ENCODE measurements at places on chromosomes 7 and 10. TPM values are rescaled to one million over a fixed set of nuclear protein-coding genes. Genes with fewer than 3 reads are reported as not detected.

DNA sequence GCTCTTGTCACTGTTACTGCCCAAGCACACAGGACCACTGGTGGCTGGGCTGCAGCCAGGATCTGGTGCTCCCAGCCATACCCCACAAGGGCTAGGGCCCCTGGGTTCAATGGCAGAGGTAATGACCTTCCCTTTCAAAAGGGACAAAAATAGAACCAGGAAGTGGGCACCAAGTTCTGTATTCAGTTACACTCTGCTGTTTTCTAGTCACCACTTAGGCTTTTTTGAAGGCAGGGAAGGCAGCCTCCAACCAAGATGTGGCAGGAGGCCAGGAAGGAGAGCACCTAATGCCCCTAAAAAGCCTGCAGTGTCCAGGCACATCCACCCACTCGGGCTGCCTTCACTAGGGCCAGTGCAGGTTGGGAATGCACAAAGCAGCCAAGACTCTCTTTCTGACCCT, 47.8 kb downstream of the NOD1 start:
- DNase-seq: no peak

KCP gene
- total RNA-seq: 0.21 TPM

DNA sequence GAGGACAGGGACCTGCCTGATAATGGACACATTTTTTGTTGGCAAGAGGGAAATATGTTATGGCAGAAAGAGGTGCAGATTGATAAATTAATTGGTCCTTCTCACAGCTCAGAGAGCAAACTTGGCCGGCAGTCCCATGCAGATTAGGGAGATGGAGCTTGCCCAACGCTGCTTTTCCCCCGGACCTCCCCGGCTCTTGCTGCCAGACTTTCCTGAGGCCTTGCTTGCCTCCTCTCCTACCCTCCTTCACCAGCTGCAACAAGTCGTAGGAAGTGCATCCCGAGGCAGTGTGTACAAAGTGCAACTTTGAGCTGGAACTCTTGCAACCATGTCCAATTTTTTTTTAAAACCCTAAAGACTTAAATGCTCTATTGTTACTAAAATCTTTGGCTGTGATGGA, 215.5 kb downstream of the LRMDA start:
- DNase-seq: no peak

DNA sequence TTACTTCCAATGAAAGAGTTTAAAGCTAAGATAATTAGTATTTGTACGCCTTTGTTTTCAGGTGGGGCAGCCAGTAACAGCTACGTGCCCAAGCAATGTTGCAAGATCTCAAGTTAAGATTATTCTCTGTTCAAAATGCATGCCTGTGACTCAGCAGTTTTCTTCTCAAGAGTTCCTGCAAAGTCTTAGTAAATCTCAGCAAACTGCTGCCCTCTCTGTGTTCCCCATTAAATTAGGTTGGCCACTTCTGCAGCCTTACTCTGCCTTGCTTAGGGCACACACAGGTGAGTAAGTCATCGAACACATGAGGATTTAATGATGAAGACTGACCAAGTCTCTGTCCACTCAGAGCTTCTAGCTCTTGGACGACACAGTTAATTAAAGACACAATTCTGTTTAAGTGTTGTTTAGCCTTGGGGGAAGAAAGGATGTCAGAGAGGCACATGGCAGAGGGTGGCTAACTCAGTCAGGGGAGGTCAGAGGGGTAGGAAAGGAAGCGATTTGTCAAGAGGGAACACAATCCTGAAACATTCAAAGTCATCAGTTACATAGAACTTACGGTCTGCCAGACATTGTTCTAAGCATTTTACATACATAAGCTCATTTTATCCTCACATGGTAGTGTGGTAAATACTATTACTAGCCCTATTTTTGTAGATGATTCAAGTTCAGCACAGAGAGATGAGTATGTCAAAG, 20.2 kb upstream of the SLC35G1 start:
- no peak for DNase-seq

- DNase-seq: no peak
Observed at GRCh38 chr10:24279166-24279565, 70.2 kb downstream of the KIAA1217 start.

DNA sequence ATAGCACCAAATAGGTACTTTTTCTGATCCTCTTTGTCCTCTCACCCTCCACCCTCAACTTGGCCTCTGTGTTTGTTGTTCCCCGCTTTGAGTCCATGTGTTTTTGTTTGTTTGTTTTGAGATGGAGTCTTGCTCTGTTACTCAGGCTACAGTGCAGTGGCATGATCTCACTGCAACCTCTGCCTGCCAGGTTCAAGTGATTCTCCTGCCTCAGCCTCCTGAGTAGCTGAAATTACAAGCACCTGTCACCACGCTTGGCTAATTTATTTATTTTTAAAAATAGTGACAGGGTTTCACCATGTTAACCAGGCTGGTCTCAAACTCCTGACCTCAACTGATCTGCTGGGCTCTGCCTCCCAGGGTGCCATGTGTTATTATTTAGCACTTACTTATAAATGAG, 5.3 kb downstream of the ZNF273 start:
- no peak for DNase-seq

NPY gene
- not detected for total RNA-seq

GRCh38 chr7:131431756-131432155, 104.1 kb downstream of the MKLN1 start:
- DNase-seq: no peak

GPR26 gene
- not detected for total RNA-seq

DNA sequence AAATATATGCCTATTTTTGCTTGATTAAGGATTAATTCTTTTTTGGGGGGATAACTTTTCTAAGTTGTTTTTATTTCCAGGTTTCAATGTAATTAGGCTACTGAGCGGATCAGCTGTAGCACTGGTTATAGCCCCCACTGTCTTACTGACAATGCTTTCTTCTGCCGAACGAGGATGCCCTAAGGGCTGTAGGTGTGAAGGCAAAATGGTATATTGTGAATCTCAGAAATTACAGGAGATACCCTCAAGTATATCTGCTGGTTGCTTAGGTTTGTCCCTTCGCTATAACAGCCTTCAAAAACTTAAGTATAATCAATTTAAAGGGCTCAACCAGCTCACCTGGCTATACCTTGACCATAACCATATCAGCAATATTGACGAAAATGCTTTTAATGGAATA, 1.0 kb downstream of the LRRTM3 start:
- DNase-seq: no peak

GRCh38 chr7:26157520-26158105, 5.6 kb downstream of the NFE2L3 start:
- DNase-seq: no peak

GRCh38 chr7:138871065-138871813, 73.2 kb upstream of the ATP6V0A4 start:
- no peak for DNase-seq

- peak; percentile 25 for DNase-seq
Observed at GRCh38 chr10:90319188-90319914, 538.5 kb downstream of the HTR7 start.

DNA sequence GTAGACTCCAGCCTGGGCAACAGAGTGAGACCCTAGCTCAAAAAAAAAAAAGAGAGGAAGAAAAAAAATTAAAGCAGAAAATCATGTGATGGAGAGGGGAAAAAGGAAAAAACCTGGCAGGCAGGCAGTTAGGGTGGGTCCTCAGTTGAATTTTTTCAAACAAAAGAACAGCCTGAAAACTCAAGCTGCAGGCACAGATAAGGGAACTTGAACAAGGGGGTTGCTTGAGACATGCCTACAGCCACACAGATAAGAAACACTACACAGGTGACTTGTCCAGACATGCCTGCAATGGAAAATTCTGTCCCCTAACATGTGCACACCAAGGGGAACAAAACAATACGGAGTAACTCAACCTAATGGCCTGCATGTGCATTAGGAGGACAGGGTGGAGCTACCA, 19.2 kb downstream of the VIM start:
- DNase-seq: no peak

DNA sequence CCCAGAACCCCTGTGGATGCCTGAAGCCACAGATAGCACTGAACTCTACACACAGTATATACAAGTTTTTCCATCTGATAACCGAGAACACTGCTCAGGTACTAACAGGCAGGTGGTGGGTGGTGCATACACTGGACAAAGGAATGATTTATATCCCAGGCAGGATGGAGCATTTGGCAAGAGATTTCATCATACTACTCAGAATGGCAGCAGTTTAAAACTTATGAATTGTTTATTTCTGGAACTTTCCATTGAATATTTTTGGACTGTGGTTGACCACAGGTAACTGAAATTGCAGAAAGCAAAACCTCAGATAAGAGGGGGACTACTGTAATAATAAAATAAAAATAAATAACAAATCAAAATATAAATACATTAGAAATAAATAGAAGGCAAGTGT, 10.9 kb upstream of the KCNMA1 start:
- DNase-seq: no peak

DNA sequence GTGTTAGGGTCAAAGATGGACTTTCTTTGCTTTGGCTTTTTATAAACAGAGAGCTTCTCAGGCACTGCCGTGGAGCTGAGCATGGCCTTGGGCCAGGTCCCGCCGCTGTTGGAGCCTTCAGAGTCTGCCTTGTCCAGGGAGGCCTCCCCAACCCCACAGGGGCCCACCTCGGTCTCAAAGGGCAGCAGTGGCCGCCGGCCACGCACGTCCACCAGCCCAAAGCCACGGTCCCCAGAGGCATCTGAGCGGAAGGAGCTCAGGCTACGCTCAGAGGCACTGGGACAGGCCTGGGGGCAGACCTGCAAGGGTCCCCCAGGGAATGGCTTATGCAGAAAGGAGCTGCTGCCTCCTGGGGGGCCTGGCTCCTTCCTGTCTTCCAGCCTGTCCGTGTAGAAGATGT, 105.0 kb downstream of the DLG5 start:
- no peak for DNase-seq

VAX1 gene
- not detected for total RNA-seq

- DNase-seq: no peak
Observed at GRCh38 chr10:92395271-92395670, 104.3 kb downstream of the MARCHF5 start.

GRCh38 chr10:9786576-9786975, 1231.1 kb upstream of the CELF2 start:
- no peak for DNase-seq

DNA sequence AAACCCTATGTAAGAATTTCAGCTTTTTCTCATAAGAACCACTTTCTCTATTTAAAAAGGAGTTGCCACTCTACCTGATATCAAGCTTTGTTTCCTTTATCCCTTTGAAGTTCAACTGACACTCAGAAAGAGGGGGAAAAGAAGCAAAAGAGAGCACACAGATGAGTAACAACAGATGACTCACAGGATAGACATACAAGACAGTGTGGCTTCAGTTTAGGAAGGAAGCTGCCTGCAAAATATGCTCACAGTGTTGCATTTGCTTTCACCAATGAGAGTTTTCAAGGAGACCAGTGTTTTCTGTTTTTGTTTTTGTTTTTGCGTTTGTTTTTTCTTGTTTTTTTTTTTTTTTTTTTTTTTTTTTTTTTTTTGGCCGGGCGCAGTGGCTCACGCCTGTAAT, 1181.6 kb downstream of the DNAJB9 start:
- no peak for DNase-seq

RPS24 gene
- 1,385 TPM for total RNA-seq

DNA sequence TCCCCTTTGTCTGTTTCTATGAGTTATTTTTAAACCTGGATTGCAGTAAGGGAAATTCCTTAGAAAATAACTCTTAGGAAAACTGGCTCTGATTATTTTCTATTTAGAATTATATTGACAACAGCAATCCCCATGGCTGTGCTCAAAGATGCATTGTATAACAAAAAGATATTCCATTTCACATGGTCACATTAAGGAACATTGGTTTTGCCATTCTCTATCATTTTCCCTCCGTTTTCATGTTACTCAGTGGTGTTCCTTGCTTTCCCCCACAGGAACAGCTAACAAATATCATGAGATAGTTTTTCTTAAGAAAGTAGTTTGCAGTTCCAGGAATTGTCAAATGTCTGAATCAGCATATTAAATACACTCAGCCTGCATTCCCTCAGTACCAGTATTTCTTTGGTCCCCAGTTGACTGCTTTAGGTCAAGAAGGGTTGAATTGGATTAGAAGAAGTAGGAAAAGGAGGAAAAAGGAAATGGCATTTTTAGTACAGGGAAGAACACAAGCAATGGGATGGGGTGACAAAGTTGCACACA, 436.7 kb downstream of the TNS3 start:
- DNase-seq: no peak

- DNase-seq: no peak
Observed at GRCh38 chr7:108515013-108515412, 10.9 kb downstream of the PNPLA8 start.

GRCh38 chr10:49644035-49644646, 30.3 kb downstream of the CHAT start:
- no peak for DNase-seq

ZNF117 gene
- 6.6 TPM for total RNA-seq

DNA sequence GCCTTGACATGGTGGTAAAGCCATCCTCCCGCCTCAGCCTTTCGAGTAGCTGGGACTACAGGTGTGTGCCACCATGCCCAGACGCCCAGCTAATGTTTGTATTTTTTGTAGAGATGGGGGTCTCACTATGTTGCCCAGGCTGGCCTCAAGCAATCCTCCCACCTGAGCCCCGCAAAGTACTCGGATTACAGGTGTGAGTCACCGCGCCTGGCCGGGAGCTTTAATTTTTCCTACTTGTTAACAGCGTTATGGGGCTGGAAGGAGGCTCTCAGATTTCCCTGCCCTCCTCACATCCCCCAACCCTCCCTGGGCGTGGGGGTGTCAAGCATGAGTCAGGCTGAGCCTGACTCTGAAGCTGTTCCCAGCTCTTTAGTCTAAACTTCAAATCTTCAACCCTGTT, 8.3 kb downstream of the ALKBH4 start:
- DNase-seq: no peak

DNA sequence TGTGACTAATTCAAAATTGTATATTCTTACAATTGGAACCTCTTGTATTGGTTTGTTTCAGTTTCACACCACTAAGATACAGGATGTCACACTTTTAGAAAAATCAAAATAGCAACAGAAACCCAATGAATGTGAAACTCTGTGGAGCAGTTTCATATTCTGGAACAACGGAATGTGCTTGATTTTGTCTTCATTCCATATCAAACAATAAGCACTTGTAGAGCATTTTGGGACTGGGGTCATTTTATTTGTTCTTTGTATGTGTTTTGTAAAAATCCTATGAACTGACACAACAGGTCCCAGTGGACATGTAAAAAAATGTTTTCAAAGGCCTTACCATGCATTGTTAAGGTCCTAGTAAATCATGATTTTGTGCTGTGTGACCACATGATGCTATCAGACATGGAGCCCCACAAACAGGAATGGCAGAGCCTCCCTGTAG, 123.1 kb downstream of the DKK1 start:
- DNase-seq: no peak

MYO3A gene
- total RNA-seq: not detected

HEPACAM2 gene
- total RNA-seq: not detected

GRCh38 chr10:74190494-74190893, 39.5 kb downstream of the ADK start:
- no peak for DNase-seq

DNA sequence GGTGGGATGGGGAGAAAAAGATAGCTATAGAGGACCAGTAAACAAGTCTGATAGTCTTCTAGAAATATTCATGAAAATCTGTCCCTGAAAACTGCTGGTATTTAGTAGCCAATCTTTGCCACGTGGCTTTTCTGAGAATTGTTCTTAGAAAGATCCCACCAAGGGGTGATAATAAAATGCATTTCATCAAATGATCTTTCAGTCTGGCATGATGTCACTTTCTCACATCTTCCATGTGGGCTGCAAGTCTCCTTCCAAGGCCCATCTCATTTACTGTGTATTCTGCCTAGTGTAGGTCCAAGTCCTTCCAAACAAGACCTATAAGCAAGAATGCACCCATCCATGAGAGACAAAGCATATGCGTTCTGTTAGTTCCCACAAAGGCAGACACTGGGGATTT, 226.0 kb downstream of the CHCHD3 start:
- no peak for DNase-seq

GRCh38 chr7:107725138-107725740, 18.7 kb upstream of the CBLL1 start:
- peak; percentile 61 for DNase-seq
